A549 treated with CORT108297 at 1 μM for 4 hours (cell line): ENCODE measurements at places on chromosomes 6 and 20. TPM values are rescaled to one million over a fixed set of nuclear protein-coding genes. Genes with fewer than 3 reads are reported as not detected.

The EPHA7 gene
- total RNA-seq, result 0.09 to 0.11 TPM (median 0.09 TPM) in 5 replicates

The TMEM74B gene
- 3.2 to 5.3 TPM (median 4.1 TPM) in 5 replicates for total RNA-seq

The DDR1 gene
- total RNA-seq, result 41.3 to 63.5 TPM (median 55.9 TPM) in 5 replicates

The CD24 gene
- 220 to 266 TPM (median 252 TPM) in 5 replicates for total RNA-seq

The CD93 gene
- not detected in 5 replicates for total RNA-seq

The LINC00237 gene
- total RNA-seq, result not detected in 5 replicates

The CST4 gene
- not detected in 5 replicates for total RNA-seq

The CST2 gene
- 0.10 to 0.32 TPM (median 0.13 TPM) in 3 of 5 replicates, not detected in the others for total RNA-seq

The NRN1 gene
- total RNA-seq, result 0.74 to 0.94 TPM (median 0.76 TPM) in 5 replicates

The RIPPLY2 gene
- 0.17 to 0.65 TPM (median 0.50 TPM) in 5 replicates for total RNA-seq
